Epithelial cell of proximal tubule (primary cell): ENCODE measurements at places on chromosomes 5 and 9.

DNA sequence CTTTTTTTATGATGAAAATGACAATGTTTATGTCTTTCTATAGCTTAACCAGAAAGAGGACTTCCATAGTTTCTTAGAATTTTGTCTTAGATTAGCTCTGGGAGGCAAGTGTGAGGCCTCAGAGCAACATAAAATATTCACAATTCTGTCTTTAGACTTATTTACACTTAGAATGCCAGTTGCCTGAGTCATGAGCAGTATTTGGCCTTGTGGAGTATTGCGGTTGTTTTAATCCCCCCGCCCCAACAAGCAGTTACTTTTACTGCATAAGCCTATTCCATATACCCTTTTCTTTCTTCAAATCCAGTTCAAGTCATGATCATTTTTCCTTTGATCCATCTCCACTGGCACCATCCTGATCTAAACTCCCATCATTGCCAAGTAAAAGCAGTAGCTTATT is 198.0 kb upstream of the EGFLAM start:
- DNase-seq, result no peak

DNA sequence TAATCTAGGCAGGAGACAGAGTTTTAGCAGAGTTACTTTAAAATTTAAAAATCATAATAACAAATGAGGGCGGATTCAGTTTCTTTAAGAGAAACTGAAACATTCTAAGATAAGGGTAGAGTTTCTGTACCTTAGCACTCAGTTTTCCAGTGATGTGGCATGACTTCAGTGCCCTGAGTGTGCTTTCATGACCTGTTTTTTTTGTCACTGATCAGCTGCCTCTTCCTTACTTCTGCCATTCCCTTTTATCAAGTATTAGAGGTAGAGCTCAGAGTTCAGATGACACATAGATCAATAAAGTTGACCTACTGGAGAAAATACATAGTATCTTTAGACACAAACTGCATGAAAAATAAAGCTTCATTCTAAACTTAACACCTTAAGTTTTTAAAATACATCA is 82.3 kb downstream of the ERMP1 start:
- no peak for DNase-seq

GRCh38 chr5:128472036-128472435 is 66.0 kb downstream of the FBN2 start:
- no peak for DNase-seq

DNA sequence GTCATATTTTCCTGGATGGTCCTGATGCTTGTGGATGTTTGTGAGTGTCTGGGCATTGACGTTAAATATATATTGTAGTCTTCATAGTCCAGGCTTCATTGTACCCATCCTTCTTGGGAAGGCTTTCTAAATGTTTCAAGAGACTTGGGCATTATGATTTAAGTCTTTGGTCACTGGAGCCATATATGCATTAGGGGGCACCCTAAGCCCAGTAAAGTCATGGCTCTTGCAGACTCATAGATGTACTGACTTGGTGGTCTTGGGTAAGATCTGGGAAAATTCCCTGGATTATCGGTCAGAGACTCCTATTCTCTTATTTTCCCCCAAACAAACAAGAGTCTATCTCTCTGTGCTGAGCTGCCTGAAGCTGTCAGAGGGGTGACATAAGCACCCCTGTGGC is 271.1 kb downstream of the TRIM36 start:
- no peak for DNase-seq

GRCh38 chr9:76395381-76395780 is 1.2 kb upstream of the RFK start:
- DNase-seq, result no peak

GRCh38 chr9:14080959-14081542 is 232.9 kb downstream of the NFIB start:
- no peak for DNase-seq

- no peak for DNase-seq
Measured at GRCh38 chr9:123871781-123872180, 58.1 kb downstream of the DENND1A start.

DNA sequence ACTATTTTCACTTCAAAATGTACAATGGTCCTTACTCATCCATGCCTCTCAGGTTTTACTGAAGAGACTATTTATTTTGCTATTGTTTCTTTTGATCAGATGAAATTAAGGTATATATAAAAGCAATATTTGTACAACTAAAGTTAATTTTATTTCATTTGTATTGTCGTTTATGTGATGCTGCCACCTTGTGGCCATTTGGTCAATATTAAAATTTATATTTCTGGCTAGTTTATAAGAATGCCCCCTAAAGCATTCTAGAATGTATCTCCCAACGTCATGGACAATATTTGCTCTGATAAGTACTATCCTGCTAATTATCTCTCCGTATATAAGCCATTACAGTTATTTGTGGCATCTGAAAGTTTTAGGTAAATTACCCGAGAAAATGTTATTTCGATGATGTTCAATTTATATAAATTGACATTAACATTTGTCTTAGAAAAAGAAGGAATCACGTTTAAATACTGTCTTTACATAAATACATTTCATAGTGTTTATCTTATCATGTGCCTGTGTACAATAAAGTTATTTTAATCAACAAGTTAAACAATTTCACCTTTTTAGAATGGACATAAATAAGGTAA is 680.0 kb downstream of the TAF11L14 start:
- DNase-seq, result no peak

- no peak for DNase-seq
Measured at GRCh38 chr5:87313216-87313615, 45.5 kb downstream of the RASA1 start.

DNA sequence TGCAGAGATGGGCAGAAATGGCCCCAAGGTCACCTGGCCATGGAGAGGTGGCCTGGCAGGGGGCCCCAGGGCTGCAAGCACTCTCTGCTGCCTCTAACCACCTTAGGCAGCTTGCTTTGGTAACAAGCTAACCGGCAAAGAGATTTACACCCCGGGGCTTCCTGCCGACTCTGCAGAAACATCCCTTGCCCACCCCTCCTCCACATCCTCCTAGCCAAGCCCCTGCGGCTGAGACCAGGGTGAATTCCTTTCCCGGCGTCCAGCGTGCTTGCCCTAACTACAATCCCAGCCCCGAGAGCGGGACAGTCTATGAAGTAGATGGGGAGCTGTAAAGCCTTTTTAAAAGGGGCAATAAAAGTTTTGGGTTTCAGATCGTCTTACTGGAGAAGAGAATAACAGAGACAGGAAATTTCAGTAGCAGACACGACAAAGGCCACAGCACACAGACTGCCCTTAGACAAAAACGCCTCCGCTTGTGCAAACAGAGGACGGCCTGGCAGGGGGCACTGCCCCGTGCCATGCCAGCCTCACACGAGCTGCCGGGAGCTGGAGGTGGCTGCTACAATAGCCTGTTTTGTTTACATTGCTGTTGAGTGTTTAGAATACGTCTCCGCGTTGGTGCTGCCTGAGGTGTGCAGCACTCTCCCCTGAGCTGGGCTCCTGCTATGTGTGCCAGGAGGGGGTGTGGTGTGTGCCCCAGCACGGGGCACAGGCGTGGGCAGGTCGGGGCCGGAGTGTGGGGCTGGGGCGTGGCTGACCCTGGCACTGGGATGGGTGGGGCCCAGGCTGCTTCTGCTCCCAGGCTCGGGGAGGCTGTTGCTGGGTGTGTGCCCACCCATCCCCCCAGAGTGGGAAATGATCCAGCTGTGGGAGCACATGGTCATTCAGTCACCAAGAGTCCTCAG is 15.3 kb downstream of the MYMK start:
- no peak for DNase-seq

GRCh38 chr9:95505072-95505716 is 11.6 kb downstream of the PTCH1 start:
- no peak for DNase-seq

GRCh38 chr9:130634801-130635200 is 29.6 kb upstream of the PRDM12 start:
- DNase-seq, result no peak
